Activated CD4-positive, alpha-beta T cell treated with anti-CD3 and anti-CD28 coated beads, Interleukin-2, amount 10 ng/mL, durations not matched to agents 24 days and 14 days (primary cell): ENCODE measurements at places on chromosomes 7 and 10. TPM values are rescaled to one million over a fixed set of nuclear protein-coding genes. Genes with fewer than 3 reads are reported as not detected.

Gene PSMG3
- 58.0 and 58.5 TPM in 2 replicates for total RNA-seq

Gene CXCL12
- not detected in 2 replicates for total RNA-seq

Gene HMX2
- total RNA-seq = not detected in 2 replicates

Gene FAM25C
- not detected in 2 replicates for total RNA-seq

Gene ALKBH4
- 9.9 and 10.9 TPM in 2 replicates for total RNA-seq
